ENCODE measurements at places on chromosomes 6 and 20.

DNA sequence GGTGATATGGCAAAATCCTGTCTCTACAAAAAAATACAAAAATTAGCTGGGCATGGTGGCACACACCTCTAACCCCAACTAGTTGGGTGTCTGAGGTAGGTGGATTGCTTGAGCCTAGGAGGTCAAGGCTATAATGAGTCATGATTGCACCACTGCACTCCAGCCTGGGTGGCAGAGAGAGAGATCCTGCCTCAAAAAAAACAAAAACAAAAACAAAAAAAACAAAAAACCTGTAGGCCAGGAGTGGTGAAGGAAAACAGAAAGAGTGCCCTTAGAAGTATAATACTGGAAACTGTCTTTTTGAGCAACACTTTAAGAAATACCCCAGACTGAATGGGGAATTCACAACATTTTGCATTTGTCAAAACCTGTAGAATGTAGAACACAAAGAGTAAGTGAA, 85.3 kb downstream of the JARID2 start:
- DNase-seq: no peak

GRCh38 chr6:126541806-126542491, 202.0 kb downstream of the CENPW start:
- no peak for DNase-seq

DNA sequence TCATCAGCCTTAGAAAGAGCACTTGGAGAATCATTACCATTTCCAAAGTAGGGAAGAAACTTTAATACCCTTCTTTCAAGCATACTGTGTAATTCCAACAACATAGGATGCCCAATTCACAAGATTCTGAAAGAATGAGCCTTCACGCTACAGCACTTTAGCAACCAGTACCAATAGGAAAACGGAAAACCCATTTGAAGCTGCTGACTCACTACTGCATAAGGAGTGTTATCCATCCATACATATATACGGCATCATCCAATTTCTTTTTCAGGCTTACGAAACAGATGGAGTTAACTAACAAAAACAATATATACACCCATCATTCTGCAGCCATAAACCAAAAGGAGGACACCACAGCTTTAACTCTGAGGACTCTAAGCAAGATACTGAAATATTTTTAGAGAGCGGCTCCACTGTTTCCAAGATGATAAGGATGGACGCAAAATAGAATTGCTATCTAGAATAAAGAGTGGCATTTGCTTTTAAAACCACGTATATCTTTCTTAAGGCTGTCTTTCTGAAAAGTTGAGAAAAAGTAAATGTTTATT, 24.9 kb downstream of the FYN start:
- DNase-seq: no peak

- DNase-seq: no peak
Observed at GRCh38 chr6:108423982-108424705, 129.3 kb downstream of the AFG1L start.

- DNase-seq: no peak
Observed at GRCh38 chr20:309306-309840, 12.0 kb downstream of the ZCCHC3 start.

DNA sequence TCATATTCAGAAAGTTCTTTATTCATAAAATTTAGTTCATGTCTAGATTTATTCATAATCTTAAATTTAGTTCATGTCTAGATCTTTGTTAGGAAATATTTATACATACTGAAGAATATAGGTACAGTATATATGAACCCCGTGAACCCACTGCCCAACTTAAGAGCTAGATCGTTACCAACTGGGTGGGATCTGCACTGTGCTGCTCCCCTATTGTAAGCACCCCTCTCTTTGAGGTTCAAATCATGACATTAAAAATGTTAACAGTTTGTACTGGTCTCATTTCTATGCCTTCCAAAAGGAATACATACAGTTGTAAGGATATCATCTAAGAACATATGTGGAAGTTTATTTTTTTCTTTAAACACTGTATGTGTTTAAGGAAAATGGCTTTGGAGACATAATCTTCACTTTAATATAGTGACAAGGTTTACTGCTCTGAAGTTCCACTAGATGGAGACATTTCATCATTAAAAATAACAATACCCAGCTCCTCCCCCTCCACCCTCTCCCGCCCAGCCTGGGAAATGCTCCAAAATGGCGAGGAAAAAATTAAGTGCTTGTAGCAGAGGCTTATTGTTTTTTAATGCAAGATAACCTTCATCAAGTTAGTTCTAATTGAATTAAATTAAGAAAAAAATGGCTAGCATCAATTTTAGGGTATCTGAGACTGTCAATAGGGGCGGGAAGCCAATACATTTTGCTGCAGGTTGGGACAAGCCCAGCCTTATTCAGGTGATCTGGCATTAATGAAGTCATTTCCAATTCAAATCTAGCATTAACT, 104.1 kb upstream of the TRAF3IP2 start:
- no peak for DNase-seq

GRCh38 chr6:139062932-139063646, 34.5 kb downstream of the ABRACL start:
- DNase-seq: no peak

- DNase-seq: no peak
Observed at GRCh38 chr20:40104959-40105358, 584.1 kb downstream of the MAFB start.

- no peak for DNase-seq
Observed at GRCh38 chr6:81562169-81562568, 190.3 kb downstream of the TENT5A start.

GRCh38 chr20:40686434-40686882, 2.6 kb downstream of the MAFB start:
- peak; percentile 46 for DNase-seq

DNA sequence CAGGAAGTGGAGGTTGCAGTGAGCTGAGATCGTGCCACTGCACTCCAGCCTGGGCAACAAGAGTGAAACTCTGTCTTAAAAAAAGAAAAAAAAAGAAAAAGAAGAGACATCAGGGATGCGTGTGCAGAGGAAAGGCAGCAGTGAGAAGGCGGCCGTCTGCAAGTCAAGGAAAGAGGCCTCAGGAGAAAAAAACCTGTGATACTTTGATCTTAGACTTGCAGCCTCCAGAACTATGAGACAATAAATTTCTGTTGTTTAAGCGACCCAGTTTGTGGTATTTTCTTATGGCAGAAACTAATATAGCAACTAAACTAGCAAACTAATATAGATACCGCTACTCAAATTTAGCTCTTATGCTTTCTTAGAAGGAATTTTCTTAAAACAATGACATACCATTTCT, 36.1 kb downstream of the FGD2 start:
- no peak for DNase-seq

DNA sequence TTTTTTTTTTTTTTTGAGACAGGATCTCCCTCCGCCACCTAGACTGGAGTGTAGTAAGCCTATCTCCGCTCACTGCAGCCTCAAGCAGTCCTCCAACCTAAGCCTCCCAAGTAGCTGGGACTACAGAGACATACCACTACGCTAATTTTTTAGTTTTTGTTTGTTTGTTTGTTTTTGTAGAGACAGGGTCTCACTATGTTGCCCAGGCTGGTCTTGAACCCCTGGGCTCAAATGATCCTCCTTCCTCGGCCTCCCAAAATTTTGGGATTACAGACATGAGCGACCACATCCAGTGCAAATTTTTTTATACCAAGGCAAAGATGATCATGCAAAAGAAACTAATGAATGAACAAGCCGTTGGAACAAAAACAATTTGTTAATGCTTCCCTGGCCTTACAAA, 5.3 kb downstream of the FUCA2 start:
- DNase-seq: no peak

Measured in RWPE2 (cell line).